Bone marrow (tissue), 2 donors: ENCODE measurements at places on chromosomes 6 and 20.

DNA sequence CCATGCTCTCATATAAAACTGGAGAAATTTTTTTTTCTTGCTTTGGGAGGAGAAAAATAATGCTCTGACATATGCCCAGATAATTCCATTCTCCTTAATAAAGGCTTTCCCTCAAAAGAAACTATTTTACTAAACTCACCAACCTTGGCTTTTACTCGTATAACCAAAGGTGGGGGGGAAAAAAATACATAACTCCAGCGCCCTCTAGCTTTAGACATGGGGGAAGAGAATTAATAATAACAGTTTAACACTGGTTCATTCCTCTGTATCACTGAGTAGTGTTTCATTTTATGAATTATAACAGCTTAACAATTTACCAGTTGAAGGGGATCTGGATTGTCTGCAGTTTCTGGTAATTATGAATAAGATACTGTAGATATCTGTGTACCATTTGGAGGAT lies 1226.1 kb downstream of the GRIK2 start:
- no peak for DNase-seq

DNA sequence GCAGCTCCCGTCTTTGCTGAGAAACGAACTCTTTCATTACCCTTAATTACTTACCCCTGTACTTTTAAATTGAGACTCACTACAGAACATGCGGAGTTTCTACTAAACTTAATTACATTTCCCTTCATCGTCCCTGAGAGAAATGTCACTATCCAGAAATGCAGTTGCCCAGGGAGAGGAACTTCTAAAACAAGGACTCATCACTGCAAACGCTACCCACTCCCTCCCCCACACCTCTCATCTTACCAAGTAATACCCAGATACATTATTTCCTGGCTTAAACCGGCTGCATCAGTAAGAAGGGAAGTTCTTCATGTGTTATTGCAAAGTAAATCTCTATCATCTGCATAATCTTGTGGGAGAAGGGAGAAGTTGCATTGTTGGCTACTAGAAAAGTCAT lies 138.3 kb downstream of the IPCEF1 start:
- DNase-seq, result peak; percentile 93

DNA sequence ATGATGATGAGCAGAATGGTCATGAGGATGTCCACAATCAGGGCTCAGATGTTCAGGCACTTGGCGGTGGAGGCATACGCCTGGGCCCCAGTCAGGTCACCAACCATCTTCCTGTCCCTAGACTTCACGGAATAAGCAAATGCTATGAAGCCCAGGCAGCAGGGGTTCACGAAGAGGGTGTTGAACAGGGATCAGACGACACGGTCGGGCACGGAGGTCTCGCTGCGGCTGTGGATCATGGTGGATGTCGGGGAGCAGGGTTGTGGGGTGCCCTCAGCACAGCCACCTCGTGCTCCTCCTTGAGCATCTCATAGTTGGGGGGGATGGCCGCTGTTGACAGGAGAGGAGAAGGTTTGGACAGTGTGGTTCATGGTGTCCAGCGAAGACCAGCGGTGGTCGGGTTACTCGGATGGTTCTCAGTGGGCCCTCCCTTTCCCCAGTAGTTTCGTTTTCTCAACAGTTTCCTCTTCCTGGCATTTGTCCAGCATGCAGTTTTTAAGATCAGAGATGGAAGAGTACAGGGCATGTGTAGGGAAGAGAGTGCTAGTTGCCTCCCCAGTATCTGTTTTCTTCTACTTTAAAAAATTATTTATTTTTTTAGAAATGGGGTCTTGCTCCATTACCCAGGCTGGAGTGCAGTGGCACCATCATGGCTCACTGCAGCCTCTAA lies 20.3 kb upstream of the SPDEF start:
- no peak for DNase-seq

DNA sequence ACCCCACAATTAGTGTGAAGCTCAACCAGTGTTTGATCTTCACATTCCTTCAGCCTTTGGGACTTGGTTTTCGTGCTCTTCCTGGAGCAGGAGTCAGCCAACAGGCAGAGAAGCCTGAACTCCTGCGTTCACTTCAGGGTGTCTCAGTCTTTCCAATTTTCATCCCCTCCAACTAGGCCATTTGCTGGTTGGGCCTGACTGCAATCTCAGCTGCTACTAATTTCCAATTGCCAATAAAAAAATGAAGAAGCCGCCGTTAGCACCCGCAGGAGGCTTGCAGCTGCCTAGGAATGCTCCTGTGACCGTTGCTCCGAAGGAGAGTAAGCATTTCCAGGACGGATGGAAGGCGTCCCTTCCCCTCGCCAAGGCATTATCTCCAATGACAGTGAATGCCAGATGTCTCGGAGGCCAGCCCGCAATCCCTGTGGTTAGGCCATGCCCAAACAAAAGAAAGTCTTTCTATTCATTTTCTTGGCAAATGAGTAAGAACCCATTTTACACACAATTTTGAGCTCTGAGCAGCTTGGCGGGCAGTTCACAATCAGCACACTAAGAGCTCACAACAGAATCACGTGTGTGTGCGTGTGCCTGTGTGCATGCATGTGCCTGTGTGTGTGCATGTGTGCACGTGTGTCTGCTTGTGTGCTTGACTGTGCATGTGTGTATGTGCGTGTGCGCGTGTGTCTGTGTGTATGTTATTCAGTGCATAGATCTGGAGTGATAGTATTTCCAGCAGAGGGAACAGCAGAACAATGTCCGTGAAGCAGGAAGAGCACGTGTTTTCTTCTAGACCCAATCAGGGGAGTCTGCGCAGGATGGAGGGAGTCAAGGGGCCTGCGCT lies 301.2 kb downstream of the SMOC2 start:
- DNase-seq, result no peak
